ENCODE measurements at places on chromosomes 4 and X.

GRCh38 chrX:101602077-101602476 is 15.7 kb downstream of the ARMCX6 start:
- no peak for DNase-seq
- no peaks in the 10 kb centered on the region for H3K27me3 ChIP-seq
- no peak overlapping the region for H3K27ac ChIP-seq
- H3K4me1 ChIP-seq, result no peaks in the 10 kb centered on the region
- no peak overlapping the region for H3K4me3 ChIP-seq

- no peaks in the 10 kb centered on the region for H3K36me3 ChIP-seq
- H3K27me3 ChIP-seq, result no peaks in the 10 kb centered on the region
- no peak overlapping the region for H3K4me3 ChIP-seq
Observed at GRCh38 chrX:19646282-19646681, 131.0 kb upstream of the MAP3K15 start.

- no peak overlapping the region for H3K27ac ChIP-seq
- no peak for DNase-seq
- no peaks in the 10 kb centered on the region for H3K27me3 ChIP-seq
- no peak overlapping the region for H3K4me3 ChIP-seq
- H3K36me3 ChIP-seq, result no peaks in the 10 kb centered on the region
Observed at GRCh38 chr4:173684223-173684622, 154.2 kb upstream of the HAND2 start.

DNA sequence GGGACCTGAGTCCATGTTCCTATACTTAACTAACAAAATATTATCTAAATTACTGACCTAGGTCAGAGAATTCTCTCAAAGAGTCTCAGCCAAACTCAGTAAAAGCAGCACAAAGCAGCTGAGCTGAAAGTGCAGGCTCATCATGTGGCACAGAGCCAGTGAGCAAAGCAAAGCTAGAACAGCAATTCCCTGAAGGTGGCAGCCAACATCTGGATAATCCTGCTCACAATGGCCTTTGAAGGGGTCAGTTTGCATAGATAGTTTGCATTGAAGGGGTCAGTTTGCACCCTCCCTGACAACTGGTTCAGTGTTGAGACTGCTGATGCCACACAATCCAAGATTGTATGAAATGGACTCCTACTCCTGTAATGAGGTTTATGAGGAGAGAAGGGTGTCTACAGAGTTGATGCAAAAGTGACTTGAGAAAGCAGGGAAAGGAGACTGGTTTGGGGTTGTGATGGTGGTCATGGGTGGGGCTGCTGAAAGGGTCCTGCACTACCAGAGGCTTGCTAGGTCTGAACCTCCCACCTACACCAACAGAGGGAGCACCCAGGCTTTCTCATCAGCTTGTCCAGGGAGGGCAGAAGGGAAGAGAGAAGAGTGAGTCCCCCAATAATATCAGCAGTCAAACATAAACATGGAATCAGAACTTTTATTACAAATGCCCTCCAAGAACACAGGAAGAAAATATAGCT is 39.7 kb downstream of the TRIM61 start:
- no peak overlapping the region for H3K4me3 ChIP-seq
- no peaks in the 10 kb centered on the region for H3K36me3 ChIP-seq
- no peak overlapping the region for H3K27ac ChIP-seq
- peaks cover 2% of the 10 kb centered on the region for H3K4me1 ChIP-seq

DNA sequence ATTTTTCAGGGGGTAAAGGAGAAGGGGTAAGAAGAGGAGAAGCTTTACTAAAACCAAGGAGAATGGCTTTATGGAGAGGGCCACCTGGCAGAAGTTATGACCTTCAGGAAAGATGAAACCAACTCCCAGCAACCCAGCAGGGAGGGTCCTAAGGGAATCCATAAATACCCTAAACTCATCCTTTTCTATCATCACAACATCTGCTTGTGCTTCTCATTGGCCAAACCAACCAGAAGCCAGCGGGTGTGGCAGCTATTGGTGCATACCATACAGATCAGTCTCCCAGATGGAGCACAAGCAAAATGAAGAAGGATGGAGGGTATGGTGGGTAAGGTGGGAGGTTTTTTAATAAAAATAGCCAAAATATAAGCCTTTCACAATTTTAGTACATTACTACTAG is 58.5 kb upstream of the ARSJ start:
- no peak for DNase-seq
- H3K27ac ChIP-seq, result no peak overlapping the region
- H3K4me3 ChIP-seq, result no peak overlapping the region
- H3K36me3 ChIP-seq, result no peaks in the 10 kb centered on the region
- H3K27me3 ChIP-seq, result no peaks in the 10 kb centered on the region

DNA sequence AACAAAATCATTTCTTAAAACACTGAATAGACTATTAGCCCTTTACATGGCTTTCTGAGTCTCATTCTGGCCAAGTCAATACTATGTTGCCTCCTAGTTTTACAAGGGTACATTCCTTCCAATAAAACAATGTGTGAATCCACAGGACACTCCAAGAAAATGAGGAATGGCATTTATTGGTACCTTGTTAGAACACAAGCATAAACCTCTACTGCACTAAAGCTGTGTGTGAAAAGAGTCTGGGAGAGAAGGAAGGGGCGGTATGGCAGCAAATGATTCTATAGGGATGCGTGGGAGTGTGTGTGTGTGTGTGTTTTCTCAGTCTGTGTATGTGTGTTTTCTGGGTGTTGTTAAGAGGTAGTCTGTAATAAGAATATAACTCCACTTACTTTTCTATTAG is 48.9 kb downstream of the CXCL1 start:
- H3K4me1 ChIP-seq, result no peaks in the 10 kb centered on the region
- H3K36me3 ChIP-seq, result no peaks in the 10 kb centered on the region
- no peak overlapping the region for H3K4me3 ChIP-seq
- no peaks in the 10 kb centered on the region for H3K27me3 ChIP-seq
- H3K27ac ChIP-seq, result no peak overlapping the region
- no peak for DNase-seq

GRCh38 chr4:146112389-146112788 is 63.1 kb upstream of the LSM6 start:
- no peak overlapping the region for H3K27ac ChIP-seq
- no peaks in the 10 kb centered on the region for H3K27me3 ChIP-seq
- no peaks in the 10 kb centered on the region for H3K4me1 ChIP-seq
- DNase-seq, result no peak
- no peaks in the 10 kb centered on the region for H3K36me3 ChIP-seq

DNA sequence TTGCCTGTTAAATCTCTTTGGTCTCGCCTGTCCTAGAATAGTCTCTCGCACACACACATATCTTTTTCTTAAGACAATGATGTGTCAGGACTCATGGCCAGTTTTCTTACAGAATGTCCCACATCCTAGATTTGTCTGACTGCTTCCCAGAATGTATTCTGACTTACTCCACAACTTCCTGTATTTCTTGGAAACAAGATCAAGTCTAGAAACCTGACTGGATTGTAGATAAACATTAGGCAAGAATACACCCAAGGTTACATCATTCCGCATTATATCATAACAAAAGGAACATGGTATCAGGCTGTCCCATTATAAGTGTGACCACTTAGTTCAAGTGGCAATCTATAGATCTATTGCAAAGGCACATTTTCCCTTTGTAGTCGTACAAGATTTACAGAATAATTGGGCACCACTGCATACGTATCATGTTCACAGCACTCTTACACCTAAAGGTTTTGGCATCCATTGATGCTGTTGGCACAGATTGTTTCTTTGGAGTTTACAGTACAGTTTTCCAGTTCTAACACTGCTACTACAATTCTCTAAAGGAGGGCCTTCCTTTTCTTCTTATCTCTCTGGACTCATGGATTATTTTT is 56.4 kb downstream of the FBXW7 start:
- no peaks in the 10 kb centered on the region for H3K27me3 ChIP-seq
- H3K4me1 ChIP-seq, result no peaks in the 10 kb centered on the region
- H3K4me3 ChIP-seq, result no peak overlapping the region
- H3K27ac ChIP-seq, result no peak overlapping the region

DNA sequence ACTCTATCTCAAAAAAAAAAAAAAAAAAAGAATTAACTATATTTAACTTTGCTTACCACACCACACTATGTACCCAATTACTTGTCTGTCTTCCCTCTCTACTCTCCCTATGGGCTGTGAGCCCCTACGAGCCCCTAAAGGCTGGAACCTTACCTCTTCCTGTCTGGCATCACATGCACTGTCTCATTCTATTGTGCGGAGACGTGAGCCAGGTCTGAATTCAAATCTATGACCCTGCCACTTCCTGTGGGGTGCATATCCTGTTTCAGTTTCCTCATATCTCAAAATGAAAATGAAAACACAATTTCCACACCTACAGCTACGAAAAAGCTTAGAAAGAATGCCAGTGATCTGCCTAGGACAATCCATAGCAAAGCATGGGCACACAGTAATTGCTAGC is 42.9 kb upstream of the HS3ST1 start:
- no peak overlapping the region for H3K4me3 ChIP-seq
- no peaks in the 10 kb centered on the region for H3K36me3 ChIP-seq
- DNase-seq, result no peak
- peaks cover 3% of the 10 kb centered on the region for H3K4me1 ChIP-seq
- no peak overlapping the region for H3K27ac ChIP-seq
- no peaks in the 10 kb centered on the region for H3K27me3 ChIP-seq

- H3K36me3 ChIP-seq, result peaks cover 2% of the 10 kb centered on the region
- no peaks in the 10 kb centered on the region for H3K4me1 ChIP-seq
- no peaks in the 10 kb centered on the region for H3K27me3 ChIP-seq
Observed at GRCh38 chr4:58611012-58611411, 1500.8 kb upstream of the IGFBP7 start.

DNA sequence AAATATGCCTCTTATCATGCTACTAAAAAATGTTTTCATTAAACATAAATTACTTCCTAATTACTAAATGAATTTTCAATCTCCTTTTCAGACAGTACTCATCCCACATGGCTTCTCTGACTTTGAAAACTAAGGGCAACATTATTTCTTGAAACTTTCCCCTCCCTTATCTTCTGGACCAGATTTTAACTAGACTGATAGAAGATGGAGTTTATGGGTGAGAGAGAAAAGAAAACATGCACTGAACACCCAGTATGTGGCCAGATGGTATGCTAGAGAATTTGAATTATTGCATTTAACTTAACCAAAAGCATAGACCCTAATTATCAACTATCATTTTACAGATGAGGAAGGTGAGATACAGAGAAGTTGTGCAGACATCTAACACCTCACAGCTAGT is 16.8 kb downstream of the CNOT6L start:
- H3K27ac ChIP-seq, result no peak overlapping the region
- no peaks in the 10 kb centered on the region for H3K27me3 ChIP-seq
- no peak for DNase-seq
- no peaks in the 10 kb centered on the region for H3K4me1 ChIP-seq
- no peak overlapping the region for H3K4me3 ChIP-seq
- H3K36me3 ChIP-seq, result no peaks in the 10 kb centered on the region

DNA sequence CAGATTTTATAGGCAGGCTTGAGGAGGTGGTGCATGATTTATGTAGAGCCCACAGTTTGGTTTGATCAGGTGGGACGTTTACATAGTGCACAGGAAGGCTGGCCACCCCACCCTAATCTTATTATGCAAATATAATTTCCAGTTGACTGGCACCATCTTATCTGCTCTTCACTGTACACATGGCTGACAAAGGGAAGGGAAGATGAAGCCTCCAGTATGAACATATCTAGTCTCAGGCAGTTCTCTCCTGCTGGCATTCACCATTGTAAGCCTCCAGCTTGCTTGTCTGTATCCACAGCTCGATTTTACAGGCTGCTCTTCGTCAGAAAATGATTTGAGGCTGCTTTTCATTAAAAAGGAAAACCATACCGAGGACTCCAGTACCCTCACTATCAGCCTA is 278.3 kb downstream of the TECRL start:
- no peak overlapping the region for H3K4me3 ChIP-seq
- no peak overlapping the region for H3K27ac ChIP-seq
- H3K27me3 ChIP-seq, result no peaks in the 10 kb centered on the region
- H3K36me3 ChIP-seq, result no peaks in the 10 kb centered on the region

DNA sequence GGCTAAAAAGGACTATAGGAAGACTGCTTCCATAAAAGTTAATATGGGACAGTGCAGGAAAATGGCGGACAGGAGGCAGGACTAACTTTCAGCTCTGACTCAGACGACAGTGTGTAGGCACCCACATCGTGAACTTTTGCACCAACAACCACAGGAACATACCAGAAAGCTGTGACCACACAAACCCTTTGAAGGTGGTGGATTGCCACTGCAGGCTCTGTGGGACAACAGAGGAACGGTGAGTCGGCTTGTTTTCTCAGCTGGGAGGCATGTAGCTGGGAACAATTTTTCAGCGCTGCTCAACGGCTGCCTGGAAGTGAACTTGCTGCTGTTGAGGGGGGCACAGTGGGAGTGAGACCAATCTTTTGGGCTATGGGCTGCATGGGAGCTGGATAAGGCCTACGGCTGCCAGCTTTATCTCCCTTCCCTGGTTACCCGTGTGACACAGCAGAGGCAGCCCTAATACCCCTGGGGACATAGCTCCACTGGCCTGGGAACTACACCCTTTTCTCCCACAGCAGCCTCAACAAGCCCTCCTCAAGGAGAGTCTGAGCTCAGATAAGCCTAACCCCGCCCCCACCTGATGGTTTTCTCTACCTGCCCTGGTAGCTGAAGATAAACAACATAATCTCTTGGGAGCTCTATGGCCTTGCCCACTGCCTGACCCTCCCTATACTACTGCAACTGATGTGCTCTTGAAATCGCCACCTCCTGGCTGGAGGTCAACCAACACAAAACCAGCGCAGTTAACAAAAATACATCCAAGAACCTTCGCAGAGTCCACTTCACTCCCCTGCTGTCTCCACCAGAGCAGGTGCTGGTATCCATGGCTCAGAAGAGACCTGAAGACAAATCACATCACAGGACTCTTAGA is 1537.0 kb downstream of the C4orf33 start:
- DNase-seq, result no peak
- no peaks in the 10 kb centered on the region for H3K4me1 ChIP-seq
- H3K36me3 ChIP-seq, result 0 out of 2 replicates have a peak, but pooled peaks cover 2% of the 10 kb centered on the region

DNA sequence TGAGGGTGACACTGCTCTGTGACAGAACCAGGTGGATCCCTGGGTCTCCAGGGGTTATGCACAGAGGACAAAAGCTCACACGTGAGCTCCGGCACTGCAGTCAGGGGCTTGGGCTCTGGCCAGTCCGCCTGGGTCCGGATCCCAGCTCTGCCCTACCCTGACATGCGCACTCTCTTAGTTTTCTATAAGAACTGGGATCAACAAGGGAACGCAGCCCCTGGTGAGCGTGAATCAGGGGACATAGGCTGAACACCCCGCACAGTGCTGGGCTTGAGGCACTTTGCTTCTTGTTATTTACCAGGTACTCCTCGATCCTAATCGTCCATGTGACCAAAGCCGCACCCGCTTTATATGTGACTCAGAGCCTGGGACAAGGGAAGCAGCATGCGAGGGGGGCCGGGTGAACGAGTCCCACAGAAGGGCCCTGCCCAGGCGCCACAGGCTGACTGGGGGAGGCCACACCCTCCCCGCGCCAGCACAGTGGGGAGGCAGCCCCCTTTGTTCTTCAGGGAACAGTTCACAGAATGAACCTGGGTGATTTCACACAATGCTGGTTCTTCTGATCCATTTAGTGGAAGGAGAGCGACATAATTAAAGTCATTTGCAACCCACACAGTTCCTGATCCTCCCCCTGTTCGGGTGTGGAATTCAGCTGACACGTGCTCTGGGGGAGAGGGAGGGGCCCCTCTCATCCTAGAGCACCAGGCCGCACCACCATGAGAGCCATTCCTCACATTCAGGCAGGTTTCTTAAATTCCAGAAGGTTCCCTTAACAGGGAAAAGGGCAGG is 55.5 kb downstream of the WFS1 start:
- H3K27ac ChIP-seq, result no peak overlapping the region
- no peak for DNase-seq
- no peaks in the 10 kb centered on the region for H3K27me3 ChIP-seq
- H3K4me3 ChIP-seq, result no peak overlapping the region

All from iPS DF 6.9 (cell line).